ENCODE measurements at places on chromosomes 2 and 18. TPM values are rescaled to one million over a fixed set of nuclear protein-coding genes. Genes with fewer than 3 reads are reported as not detected.

Gene PLCD4
- total RNA-seq, result 0.79 TPM

Gene POLE4
- 42.6 TPM for total RNA-seq

Gene PAIP2B
- 34.5 TPM for total RNA-seq

Gene ALK
- total RNA-seq, result 0.14 TPM

Gene SFTPB
- total RNA-seq, result 3.1 TPM

Gene SCN7A
- total RNA-seq, result 23.0 TPM

Gene FIGN
- 13.8 TPM for total RNA-seq

Gene LBX2
- total RNA-seq, result 0.51 TPM

Gene RAB31
- 21.5 TPM for total RNA-seq

Gene COLEC11
- 47.6 TPM for total RNA-seq

Gene RAB3GAP1
- total RNA-seq, result 51.4 TPM

Gene TTLL4
- 8.1 TPM for total RNA-seq

Gene MAP3K19
- not detected for total RNA-seq

Gene KCNJ3
- total RNA-seq, result 55.6 TPM

Gene GAREM1
- total RNA-seq, result 12.7 TPM
